ENCODE measurements at places on chromosomes 4 and X. TPM values are rescaled to one million over a fixed set of nuclear protein-coding genes. Genes with fewer than 3 reads are reported as not detected.

Gene SPIN4
- 23.3 TPM for total RNA-seq

Gene FAT1
- 157 TPM for total RNA-seq

Gene APOO
- total RNA-seq: 86.9 TPM

Gene SPATA4
- not detected for total RNA-seq

Gene NSUN7
- total RNA-seq: 15.9 TPM

Gene ADH1B
- total RNA-seq: not detected

Gene GPC4
- total RNA-seq: 416 TPM

Gene CCNB3
- total RNA-seq: 0.35 TPM

Gene PAPSS1
- 86.3 TPM for total RNA-seq

Gene CWH43
- not detected for total RNA-seq

Gene SOD3
- 3.3 TPM for total RNA-seq

Gene GPR143
- 7.9 TPM for total RNA-seq

Gene PFKFB1
- 0.31 TPM for total RNA-seq

Gene TENM3
- 49.1 TPM for total RNA-seq

Gene MSMO1
- 68.3 TPM for total RNA-seq

Gene SLITRK4
- total RNA-seq: 1.5 TPM

Gene PCSK1N
- total RNA-seq: 3.9 TPM

Gene XAGE2
- not detected for total RNA-seq

All from H9 (cell line).